Dermis microvascular lymphatic vessel endothelial cell (primary cell): ENCODE measurements at places on chromosomes 12 and 14. TPM values are rescaled to one million over a fixed set of nuclear protein-coding genes. Genes with fewer than 3 reads are reported as not detected.

The GLIPR1L1 gene
- not detected in 2 replicates for total RNA-seq

The CD27 gene
- not detected in 2 replicates for total RNA-seq

- no peak for DNase-seq
Measured at GRCh38 chr14:33435911-33436689, 497.4 kb downstream of the NPAS3 start.

- peak; percentile 54 for DNase-seq
Measured at GRCh38 chr14:23562822-23563472, 4.6 kb downstream of the AP1G2 start.

GRCh38 chr12:116442946-116443345 is 116.2 kb upstream of the MAP1LC3B2 start:
- DNase-seq, result no peak

DNA sequence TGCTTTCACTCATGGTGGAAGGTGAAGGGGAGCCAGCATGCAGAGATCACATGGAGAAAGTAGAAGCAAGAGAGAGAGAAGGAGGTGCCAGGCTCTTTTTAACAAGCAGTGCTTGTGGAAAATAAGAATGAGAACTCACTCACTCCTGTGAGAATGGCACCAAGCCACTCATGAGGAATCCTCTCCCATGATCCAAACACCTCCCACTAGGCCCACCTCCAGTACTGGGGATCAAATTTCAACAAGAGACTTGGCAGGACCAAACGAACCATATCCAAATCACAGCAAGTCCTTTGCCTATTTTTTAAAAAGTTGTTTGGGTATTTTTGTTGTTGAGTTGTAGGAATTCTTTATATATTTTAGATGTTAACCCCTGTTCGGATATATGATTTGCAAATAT is 245.9 kb upstream of the ARID2 start:
- DNase-seq, result no peak
